ENCODE measurements at places on chromosomes 1 and 21.
A peak's percentile ranks its signal among the peaks of the same experiment; 100 is the strongest.

- no peak for DNase-seq
Measured at GRCh38 chr1:153262462-153263157, 3.1 kb downstream of the LORICRIN start.

- DNase-seq, result no peak
Measured at GRCh38 chr1:200051620-200052019, 24.1 kb downstream of the NR5A2 start.

GRCh38 chr1:14853518-14853917 is 255.0 kb downstream of the KAZN start:
- no peak for DNase-seq

DNA sequence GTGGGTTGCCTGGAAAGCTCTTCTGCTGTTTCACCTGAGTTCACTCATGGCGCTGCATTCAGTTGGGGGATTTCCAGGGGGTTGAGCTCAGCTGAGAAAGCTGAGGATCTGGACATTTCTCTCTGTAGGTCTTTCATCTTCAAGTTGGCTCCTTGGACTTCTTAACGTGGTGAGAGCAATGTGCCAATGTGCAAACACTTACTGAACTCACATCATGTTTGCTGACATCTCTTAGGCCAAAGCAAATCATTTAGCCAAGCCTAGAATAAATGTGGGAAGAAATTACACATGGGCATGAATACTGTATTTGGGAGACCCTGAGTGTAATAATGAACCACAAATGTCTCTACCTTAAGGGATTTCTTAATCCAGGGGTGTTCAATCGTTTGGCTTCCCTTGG is 42.7 kb upstream of the SLC22A15 start:
- no peak for DNase-seq

GRCh38 chr1:18794051-18794450 is 65.4 kb downstream of the TAS1R2 start:
- DNase-seq, result no peak

DNA sequence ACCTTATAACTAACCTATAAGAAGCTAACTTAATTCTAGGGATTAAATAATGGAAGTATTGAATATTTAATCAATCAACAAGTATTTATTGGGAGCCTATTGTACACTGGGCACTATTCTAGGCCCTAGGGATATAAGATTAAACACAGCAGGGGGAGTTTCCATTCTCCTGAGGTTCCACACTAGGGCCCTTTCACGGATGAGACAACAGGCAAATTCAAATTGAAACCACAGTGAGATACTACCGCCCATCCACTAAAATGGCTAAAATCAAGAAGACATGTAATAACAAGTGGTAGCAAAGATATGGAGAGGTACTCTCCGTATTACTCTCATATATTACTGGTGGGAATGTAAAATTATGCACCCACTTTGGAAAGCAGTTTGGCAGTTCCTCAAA is 674.4 kb downstream of the KIF26B start:
- DNase-seq, result no peak

GRCh38 chr1:182586380-182586779 is 2.7 kb downstream of the RNASEL start:
- no peak for DNase-seq

DNA sequence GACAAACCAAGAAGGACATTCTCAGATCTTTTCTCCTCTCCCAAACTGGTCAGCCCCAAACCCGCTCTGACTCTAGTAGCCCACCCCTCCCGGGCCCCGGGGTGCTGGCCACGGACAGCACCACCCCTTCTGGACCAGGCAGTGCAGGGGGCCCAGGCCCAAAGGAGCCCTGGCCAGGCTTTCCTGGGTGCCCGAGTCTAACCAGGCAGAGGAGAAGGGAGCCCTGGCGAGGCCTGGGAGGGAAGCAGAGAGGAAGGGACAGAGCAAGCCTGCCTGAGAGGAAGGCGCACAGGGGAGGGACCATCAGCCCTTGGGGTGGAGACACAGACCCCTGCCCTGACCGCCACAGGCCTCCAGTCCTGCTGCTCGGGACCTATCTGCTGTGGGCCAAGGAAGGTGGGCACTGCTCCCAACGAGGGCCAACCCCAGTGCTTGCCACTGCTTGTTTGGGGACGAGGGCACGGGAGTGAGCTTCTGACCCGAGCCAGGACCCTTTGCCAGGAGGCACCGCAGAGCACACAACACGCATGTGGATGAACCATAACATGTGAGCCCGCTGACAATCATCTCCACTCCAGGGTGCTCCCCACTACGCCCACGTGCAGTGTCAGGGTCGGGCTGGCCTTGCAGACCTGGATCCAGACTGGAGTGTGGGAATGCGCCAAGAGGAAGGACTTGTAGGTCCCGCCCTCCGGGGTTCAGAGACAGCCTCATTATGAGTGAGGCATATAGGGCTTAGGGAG is 57.6 kb downstream of the KCNAB2 start:
- no peak for DNase-seq

GRCh38 chr1:168138134-168138533 is 1.4 kb upstream of the GPR161 start:
- DNase-seq, result no peak

DNA sequence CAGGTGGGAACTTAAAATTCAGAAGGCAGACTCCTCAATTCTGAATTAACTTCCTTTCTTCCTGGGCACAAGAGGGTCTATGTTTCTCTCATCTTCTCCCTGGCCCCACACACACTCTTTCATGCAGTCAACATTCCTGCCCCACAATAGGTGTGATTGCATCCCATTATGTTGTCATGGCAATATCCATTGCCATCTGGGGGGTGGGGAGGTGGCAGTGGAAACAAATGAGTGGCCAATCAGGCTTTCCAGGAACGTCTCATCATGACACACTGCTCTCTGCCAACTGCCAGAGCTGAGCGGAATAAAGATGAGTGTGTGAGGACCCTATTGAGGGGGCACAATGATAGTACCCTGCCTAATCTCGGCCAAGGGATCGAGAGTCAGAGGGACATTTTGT is 80.4 kb downstream of the KCND3 start:
- no peak for DNase-seq

DNA sequence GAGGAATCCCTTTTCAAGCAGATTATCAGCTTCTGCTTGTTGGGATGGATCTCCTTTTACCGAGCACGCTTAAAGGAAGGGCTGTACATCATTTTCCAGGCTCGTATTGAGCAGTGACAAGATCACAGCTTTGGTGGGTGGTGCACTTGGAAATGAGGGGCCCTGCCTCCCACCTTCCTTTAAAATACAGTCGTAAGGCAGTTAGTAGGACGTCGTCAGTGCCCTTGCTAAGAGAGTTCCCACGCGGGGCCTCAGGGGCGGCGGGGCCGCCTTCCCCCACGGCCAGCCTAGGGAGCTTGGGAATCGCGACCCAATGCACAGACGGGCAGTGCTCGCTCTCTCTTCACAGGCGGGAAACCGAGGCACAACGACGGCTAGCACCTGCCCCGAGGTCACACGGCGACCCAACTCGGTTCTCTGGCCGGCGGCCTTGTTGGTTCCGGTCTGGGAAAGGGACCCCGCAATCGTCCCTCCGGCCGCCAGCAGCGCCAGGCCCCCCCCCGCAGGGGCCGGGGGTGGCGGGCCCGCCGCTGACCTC is 58.6 kb downstream of the H3-3A start:
- no peak for DNase-seq

DNA sequence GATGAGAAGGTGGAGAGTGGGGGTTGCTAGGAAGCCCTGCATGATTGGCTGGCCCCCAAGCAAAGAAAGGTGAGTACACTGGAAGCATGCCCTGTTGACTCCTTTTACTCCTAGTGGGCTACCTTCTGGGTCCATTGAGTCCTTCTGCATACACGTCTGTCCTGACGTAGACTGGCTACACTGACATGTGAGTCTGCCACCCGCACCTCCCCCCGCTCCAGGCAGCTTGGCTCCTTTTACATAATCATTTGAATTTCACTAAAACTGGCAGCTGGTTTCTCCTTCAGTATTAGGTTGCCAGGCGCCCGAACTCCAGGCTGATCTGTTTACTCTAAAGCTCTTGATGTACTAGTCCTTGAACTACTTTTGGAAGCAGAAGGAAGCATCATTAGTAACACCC is 8.7 kb downstream of the MRPS21 start:
- no peak for DNase-seq

DNA sequence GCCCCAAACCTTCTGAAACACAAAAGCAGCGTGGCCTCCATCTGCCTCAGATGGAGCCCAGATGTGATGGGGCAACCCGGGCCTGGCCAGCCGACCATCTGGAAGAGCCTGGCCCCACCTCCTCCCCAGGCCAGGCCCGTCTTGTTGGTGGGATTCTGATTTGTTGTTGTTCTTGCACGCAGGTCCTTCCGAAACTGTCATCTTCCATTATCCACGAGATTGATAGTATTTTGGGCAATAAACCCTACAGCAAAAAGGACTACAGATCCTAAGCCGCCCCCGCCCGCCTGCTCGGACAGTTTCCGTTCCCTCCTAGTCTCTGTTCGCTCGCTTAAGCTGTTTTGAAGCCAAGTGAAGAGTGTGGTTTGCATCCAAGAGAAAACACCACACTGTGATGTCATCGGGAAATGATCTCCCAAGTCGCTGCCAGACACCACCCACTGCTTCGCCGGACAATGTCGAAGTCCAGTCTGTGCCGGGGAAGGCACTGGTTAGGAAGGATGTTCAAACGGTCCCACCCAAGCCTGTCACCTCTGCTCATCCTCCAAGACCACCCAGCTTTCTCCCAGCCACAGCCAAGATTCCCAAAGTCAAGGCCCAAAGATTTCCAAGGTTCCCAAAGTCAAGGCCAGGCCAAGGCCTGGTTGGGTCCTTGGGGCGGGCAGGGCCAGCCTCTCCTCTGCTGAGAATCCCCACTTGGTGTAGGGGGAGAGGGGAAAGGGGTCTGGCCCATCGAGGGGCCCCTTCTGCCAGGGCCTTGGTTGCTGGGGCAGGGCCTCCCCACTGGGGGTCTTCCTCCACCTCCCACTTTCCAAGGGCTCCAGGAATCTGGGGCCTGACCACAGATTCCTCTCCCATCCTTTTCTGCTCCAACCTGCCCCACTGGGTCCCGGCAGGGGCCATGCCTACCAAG is 52.9 kb downstream of the KCNAB2 start:
- DNase-seq, result no peak

GRCh38 chr1:58576727-58577653 is at the start of gene TACSTD2:
Gene TACSTD2, minus strand, starts transcription at chr1:58577252. Its CDS starts 96 bp downstream, at chr1:58577156.
- no peak for DNase-seq

- DNase-seq, result no peak
Measured at GRCh38 chr1:182651339-182651724, 33.1 kb downstream of the RGS8 start.

DNA sequence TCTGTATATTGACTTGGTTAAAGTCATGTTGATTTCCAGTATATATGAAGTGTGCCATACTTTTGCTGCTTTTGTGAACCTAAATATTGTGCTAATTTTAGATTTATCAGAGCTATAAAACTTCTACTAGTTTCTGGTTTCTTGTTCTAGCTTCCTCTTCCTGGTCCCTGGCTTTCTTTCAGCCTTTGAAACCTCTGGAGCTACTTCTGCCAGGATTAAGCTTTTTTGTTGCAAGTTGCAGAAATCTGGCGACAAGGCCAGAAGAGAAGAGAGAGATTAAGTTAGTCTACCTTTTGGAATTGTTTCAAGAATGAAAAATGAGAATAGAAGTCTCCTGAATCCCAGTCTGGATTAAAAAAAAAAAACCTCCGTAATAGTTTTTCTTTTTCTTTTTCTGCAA is 13.5 kb downstream of the RNF2 start:
- DNase-seq, result no peak

GRCh38 chr1:93015590-93015989 is 54.3 kb upstream of the DIPK1A start:
- DNase-seq, result no peak

GRCh38 chr1:208309771-208310170 is 65.6 kb upstream of the PLXNA2 start:
- DNase-seq, result no peak

GRCh38 chr1:97143236-97143882 is 421.8 kb downstream of the PTBP2 start:
- no peak for DNase-seq

DNA sequence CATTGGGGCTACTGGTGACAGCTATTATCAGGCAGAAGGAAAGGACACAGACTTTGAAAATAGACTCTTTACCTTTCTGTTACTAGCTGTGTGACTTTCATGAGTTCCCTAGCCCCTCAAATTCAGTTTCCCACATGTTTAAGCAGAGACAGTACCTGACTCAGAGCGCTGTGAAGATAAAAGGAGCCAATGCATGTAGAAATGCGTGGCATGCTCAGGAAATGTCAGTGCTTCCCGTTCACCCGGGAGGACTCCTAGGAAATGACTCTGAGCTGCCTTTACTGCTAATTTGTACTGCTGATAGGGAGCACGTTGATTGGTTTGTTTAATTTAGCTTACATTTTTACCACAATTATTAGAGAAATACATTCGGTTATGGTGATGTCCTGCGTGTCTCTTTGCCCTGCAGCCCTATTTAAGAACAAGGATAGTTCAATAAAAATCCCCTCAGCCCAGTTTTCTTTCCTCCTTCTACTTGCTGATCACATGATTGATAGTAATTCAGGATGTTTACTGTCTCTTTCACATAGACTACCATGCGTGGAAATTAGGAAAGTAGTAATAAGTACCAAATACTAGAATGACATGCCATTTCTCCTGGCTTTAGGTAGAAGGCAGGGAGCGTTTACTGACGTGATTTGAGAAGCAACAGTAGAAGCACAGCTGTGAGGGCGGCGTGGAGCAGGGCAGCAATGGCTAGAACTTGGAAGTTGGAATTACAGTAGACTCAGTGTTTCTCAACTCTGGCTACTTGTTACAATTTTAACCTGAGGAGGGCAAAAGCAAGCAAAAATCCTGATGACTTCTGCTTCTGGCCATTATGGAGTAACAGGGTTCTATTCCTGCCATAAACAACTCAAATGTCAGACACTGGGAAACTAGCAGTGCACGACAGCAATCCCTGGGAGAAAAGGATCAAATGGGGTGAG is 15.9 kb downstream of the PDIK1L start:
- no peak for DNase-seq

- peak; percentile 37 for DNase-seq
Measured at GRCh38 chr1:206557636-206558473, 50.5 kb downstream of the RASSF5 start.

DNA sequence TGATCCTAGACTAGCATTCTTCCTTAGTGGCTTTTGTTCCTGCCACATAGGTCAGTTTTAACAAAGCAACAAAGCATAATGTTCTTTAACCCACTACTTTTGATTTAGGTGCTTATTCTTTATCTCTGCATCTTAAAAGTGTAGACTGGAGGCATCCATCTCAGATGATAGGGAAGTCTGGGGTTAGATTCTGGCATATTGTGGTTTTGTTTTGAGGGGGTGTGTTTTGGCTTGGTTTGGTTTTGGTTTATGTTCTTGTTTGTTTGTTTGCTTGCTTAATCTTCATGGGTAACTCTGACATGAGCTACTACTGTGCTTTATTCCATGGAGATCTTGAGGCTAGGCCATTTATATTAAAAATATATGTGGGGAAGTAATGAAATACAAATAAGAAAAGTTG is 40.3 kb upstream of the MYOCOS start:
- DNase-seq, result no peak

- DNase-seq, result no peak
Measured at GRCh38 chr1:41983451-41983850, 64.7 kb upstream of the HIVEP3 start.

GRCh38 chr21:45582128-45582527 is 39.9 kb upstream of the SLC19A1 start:
- no peak for DNase-seq

GRCh38 chr21:26047279-26047967 is 123.1 kb downstream of the APP start:
- no peak for DNase-seq
